Lower lobe of right lung (tissue), 2 donors: ENCODE measurements at places on chromosomes 7 and 10.

GRCh38 chr7:102897856-102898531 is 14.8 kb upstream of the LRRC17 start:
- peak; percentile 59 for DNase-seq

- DNase-seq = no peak
Observed at GRCh38 chr7:117837841-117838240, 35.4 kb downstream of the CTTNBP2 start.

GRCh38 chr7:105656922-105657521 is 75.7 kb upstream of the EFCAB10 start:
- DNase-seq = no peak

- no peak for DNase-seq
Observed at GRCh38 chr7:86981127-86981526, 78.3 kb downstream of the ELAPOR2 start.

DNA sequence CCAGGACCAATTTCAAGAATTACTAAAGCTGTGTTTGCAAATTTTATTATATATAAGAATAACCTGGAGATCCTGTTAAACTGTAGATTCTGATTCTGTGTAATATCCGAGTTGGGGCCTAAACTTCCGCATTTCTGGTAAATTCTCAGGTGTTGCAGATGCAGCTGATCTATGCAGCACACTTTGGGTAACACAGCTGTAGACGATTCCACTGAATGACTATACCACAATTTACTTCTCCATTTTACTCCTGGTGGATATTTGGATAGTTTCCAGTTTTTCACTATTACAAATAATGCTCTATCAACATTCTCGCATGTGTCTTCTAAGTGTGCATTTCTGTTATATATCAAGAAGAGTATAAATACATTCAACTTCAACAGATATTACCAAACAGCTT is 7.5 kb downstream of the GDI2 start:
- no peak for DNase-seq

DNA sequence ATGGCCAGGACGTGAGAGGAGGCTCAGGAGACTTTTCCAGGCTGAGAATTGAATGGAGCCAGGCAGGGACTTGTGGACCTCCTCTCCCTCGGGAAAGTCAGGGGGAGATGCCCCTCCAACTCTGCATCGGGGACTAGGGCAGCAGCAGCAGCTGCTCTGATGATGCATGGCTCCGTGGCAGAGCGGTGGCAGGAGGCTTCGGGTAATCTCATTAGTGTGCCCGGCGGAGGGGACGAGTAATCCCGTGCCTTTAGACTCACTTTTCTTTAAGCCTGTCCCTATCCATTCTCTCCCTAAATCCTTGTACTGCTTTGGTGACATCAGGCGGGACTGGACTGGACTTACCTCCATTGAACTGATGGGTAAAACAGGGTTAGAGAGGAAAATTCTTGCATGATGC is 75.1 kb downstream of the ZMIZ1 start:
- no peak for DNase-seq

- no peak for DNase-seq
Observed at GRCh38 chr10:122044045-122044661, 55.2 kb downstream of the TACC2 start.
